Stimulated activated CD4-positive, alpha-beta T cell treated with anti-CD3 and anti-CD28 coated beads, TNF-alpha, amount 100 ng/mL, for 48 hours (primary cell): ENCODE measurements at places on chromosomes 4 and X.
A peak's percentile ranks its signal among the peaks of the same experiment; 100 is the strongest.

GRCh38 chrX:53337101-53337500, 55.7 kb upstream of the IQSEC2 start:
- DNase-seq, result no peak

DNA sequence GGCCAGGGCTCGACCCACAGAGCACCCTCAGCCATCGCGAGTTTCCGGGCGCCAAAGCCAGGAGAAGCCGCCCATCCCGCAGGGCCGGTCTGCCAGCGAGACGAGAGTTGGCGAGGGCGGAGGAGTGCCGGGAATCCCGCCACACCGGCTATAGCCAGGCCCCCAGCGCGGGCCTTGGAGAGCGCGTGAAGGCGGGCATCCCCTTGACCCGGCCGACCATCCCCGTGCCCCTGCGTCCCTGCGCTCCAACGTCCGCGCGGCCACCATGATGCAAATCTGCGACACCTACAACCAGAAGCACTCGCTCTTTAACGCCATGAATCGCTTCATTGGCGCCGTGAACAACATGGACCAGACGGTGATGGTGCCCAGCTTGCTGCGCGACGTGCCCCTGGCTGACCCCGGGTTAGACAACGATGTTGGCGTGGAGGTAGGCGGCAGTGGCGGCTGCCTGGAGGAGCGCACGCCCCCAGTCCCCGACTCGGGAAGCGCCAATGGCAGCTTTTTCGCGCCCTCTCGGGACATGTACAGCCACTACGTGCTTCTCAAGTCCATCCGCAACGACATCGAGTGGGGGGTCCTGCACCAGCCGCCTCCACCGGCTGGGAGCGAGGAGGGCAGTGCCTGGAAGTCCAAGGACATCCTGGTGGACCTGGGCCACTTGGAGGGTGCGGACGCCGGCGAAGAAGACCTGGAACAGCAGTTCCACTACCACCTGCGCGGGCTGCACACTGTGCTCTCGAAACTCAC, 3.6 kb downstream of the MID1IP1 start:
- DNase-seq, result no peak

DNA sequence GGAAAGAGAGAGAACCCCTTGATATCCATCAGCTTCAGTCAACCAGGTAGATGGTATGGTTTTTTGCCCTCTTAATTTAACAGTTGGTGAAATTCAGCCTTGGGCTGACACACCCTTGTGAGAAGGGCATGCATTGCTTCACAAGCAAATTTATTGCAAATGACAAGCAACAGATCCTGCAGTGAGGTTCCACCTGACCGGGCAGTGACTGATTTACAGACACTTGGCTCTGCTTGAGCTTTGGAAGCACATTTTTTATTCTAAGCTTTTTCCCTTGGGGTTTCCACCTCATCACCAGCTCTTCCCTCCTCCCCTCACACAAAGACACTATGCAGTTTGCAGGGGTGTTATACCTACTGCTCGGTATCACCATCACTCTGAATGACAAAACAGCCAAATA, 28.3 kb upstream of the SERTM2 start:
- DNase-seq, result no peak

- DNase-seq, result no peak
These were observed 278 bp downstream of the RELL1 start for GRCh38 chr4:37685823-37686372.

GRCh38 chr4:114782415-114783214, 184.0 kb downstream of the UGT8 start:
- no peak for DNase-seq

DNA sequence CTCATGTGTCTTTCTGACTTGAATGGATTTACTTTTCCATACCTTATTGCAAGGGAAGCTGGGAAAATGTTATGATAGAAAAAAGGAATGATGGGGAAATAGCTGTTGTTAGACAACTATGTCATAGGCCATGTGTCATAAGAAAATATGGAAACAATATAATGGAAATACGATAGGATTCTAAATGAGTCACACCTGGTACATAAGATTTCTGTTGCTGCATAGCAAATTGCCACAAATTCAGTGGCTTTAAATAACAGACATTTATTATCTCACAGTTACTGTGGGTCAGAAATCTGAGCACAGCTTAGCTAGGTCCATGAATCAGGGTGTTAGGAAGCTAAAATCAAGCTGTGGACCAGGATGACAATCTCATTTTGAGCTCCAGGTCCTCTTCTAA, 44.6 kb upstream of the ANKRD50 start:
- no peak for DNase-seq

GRCh38 chr4:6855692-6856297, 53.8 kb upstream of the TBC1D14 start:
- DNase-seq, result peak; percentile 19

DNA sequence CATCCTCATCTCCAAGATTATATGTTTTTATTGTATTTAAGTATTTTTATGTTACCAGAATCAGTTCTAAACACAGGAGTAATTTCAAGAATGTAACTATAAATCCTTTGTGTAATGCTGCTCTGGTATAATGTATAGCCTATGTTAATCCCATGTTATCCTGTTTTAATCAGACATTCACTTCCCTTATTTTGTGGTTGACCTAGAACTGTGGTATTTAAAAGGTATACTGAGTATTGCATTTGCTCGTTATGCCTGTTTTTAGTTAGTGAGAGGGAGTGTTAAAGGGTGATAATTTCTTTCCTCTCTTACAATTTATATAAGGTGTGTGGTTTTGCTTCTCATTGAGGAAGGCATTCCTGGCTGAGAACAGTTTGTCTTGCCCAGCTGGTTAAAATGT, 26.2 kb downstream of the MTM1 start:
- DNase-seq, result no peak

- no peak for DNase-seq
These were observed 823.8 kb downstream of the CCSER1 start for GRCh38 chr4:90951037-90951436.

- no peak for DNase-seq
These were observed 51.8 kb upstream of the TRAM1L1 start for GRCh38 chr4:117137145-117137544.

GRCh38 chrX:50671661-50672060, 142.3 kb downstream of the SHROOM4 start:
- no peak for DNase-seq

GRCh38 chr4:181524499-181524898, 718.7 kb upstream of the TENM3 start:
- DNase-seq, result no peak

GRCh38 chr4:1991087-1991486, 17.7 kb downstream of the NELFA start:
- DNase-seq, result no peak

- no peak for DNase-seq
These were observed 35.1 kb upstream of the CYP2U1 start for GRCh38 chr4:107896158-107896645.

- DNase-seq, result no peak
These were observed 24.3 kb downstream of the MAGEB17 start for GRCh38 chrX:16191605-16192004.

- DNase-seq, result no peak
These were observed 42.5 kb downstream of the TLR10 start for GRCh38 chr4:38740303-38740702.

DNA sequence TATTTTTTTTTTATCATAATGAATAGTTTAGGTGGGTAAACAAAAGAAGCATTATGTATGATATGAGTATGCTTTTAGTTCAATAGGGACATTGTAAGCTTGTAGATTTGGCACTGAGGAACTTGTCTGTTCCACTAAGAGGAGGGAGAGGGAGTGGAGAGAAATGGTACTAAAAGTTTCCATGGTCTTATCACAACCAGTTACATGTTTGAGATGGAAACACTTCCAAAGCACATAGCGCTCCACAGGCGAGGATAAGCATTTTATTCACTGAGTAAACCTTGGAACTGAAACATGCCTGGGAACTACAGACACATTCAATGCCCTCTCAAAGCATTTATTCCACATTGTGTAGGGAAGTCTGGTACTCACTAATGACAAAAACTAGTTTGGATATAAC, 15.5 kb downstream of the MYOZ2 start:
- DNase-seq, result no peak

DNA sequence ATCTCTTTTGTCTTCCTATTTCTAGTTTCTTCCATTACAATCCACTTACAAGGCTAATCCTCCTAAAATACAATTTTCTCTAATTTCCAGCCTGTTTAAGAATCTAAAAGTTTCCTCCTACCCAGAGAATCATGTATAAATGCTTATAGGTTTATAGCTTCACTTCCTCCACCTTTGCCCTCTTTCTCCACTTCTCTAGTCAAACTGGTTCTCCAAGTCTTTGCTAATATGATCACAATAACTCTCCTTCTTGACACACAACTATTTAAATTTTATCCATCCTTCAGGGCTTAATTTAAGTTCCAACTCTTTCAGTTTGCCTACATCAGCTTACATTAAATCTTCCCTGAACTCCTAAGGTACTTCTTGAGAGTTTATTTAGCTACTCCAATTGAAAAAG, 69.2 kb downstream of the RPS6KA6 start:
- no peak for DNase-seq

GRCh38 chr4:163731071-163731470, 236.6 kb downstream of the TMA16 start:
- no peak for DNase-seq

- DNase-seq, result no peak
These were observed 704.8 kb upstream of the TENM3 start for GRCh38 chr4:181538431-181538830.

DNA sequence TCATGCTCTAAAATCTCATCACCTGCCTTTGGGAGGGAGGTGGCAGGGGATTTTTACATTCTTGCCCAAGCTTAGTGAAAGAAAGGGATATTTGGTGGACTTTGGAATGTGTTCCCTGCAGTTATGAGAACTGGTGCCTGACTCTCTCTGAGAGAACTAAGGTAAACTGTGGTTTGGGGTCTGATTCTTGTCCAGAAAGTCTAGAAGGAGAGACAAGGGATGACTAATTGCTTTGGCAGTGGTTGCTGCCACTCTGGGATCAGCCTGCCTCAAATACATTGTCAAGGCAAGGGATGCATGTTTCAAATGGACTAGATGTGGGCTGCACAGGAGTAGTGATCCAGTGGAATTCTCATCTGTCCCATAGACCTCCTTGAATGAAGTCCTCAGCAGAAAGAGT, 115.2 kb downstream of the DDIT4L start:
- no peak for DNase-seq

- no peak for DNase-seq
These were observed 16.3 kb upstream of the ZNF827 start for GRCh38 chr4:145954924-145955339.

DNA sequence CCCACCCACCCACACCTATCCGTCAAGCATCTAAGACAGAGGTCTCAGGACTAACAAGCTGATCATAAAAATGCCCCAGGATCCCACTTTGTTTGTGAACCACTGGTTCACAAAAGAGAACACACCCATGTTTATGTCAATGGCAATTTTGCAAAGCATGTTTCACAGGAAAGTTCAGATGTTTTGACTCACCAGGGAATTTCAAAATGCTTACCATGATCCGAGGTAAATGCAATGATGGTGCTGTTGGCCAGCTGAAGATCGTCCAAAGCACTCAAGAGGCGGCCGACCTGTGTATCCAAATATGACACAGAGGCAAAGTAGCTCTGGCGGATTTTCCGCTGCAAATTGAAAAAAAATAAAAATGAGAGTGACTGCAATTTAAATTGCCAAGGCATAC, 15.0 kb downstream of the IDS start:
- no peak for DNase-seq

GRCh38 chrX:134461437-134461836, 1.5 kb downstream of the HPRT1 start:
- DNase-seq, result no peak

DNA sequence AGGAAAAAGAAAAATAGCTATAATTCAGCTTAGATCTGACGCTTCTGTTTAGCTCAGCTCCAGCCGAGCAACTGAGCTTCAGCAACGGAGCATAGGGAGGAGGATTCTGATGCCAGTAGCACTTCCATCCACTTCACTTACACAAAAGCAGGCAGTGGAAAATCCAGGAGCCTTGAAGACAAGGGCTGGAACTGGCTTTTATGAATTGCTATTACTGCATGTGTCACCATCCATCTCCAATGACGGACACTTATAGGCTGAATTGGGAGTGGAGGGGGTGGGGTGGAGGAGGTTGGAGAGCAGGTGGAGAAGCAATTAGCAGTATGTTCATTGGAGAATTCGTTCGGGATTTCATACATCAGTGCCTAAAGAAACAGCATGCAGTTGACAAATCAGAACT, 15.6 kb downstream of the ENOX2 start:
- DNase-seq, result no peak

DNA sequence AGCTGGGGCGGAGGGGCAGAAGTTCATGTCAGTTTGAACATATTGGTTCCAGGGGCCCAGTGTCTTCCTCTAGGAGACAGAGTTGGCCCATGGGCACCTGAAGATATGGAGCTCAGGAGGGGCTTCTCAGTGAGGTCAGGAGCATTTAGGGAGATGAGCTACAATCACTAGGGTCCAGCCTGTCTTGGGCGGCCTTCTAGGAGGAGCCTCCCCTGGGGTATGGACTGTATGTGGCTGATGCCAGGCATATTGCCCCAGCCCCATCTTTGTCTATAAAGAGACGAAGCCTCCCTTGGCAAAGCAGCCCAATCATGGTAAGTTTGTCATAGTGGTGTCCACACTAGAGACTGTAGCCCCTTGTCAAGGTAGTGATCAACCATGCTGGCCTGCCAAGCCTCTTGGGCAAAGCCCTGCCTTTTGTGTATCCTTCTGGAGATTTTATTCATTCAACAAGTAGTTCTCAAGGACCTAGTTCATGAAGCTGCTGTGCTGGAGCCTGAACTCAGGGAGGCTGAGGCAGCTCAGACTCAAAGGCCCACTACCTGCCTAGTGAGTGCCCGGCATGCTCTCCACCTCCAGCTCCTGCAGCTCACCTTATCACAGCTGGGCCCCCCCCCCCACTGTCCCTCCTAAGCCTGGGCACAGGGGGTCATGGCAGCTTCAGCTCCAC, 5.4 kb upstream of the CNGA2 start:
- DNase-seq, result no peak

DNA sequence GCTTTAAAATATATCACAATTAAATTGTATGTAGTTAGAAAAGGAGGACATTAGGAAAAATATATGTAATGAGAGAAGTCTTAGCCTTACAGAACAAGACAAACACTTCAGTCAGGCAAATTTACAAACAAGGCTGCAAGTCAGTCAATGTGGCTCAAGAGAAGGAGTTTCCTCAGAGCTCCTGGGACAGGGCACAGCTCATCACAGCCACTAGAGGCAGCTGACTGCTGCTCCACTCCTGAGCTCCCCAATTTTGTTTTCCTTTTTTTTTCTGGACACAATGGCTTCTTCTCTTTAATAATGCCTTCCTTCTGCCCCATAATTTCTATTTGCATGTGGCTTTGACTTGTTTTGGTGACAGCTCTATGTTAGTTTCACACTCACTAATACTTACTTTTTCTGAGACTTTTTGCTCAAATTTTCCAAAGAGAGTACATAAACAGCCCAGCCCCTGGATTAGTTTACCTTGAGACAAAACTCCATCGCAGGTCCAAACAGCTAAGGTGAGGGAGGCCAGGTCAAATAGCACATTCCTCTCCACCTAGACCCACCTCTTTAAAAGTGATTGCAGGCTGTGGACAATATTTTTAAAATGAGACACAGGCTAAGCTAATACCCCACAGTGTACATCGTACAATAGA, 850.4 kb upstream of the FRG1 start:
- DNase-seq, result no peak
